ENCODE measurements at places on chromosomes 12 and 14.

- DNase-seq, result no peak
Observed at GRCh38 chr14:75941030-75941429, 40.8 kb downstream of the TGFB3 start.

DNA sequence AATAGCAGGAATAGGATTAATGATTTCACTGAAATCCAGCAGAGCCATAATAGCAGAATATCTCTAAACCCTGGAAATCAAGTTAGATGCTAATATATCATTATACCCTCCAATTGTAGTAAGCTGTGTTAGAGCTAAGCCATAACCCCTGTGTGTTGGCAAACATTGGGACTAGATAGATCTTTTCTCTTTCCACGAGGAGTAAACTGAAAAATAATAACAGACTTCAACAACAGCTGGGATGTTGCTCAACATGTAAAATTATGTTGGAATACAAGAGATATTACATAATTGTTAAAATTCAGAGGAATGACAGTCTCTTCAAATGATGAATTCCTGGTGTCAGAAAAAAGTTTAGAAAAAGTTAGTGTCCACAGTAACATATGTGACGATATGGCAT is 383.8 kb downstream of the SNAPC1 start:
- no peak for DNase-seq

GRCh38 chr14:103020271-103021170 is 36.8 kb downstream of the CDC42BPB start:
- DNase-seq, result no peak

DNA sequence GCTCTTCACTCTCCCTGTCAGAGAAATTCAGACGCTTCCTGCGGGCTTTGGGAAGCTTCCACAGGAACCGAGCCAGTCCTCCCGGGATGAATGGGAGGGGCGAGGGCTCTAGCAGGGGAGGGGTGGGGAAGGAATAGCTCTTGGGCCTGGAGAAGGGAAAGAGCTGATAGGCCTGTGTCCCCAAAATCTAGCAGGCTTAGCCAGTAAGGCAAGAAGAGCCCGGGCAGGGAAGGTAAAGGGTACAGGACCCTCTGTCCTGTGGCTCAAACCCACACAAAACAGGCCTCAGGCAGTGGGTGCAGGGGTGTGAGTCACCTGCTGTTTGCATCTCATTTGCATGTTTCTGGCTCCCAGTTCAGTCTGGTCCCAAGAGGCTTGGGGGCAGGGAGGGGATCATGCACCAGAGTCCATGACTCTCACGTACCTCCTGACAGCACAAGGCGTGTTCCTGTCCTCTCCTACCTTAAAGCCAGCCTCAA is 8.7 kb upstream of the SMUG1 start:
- no peak for DNase-seq

DNA sequence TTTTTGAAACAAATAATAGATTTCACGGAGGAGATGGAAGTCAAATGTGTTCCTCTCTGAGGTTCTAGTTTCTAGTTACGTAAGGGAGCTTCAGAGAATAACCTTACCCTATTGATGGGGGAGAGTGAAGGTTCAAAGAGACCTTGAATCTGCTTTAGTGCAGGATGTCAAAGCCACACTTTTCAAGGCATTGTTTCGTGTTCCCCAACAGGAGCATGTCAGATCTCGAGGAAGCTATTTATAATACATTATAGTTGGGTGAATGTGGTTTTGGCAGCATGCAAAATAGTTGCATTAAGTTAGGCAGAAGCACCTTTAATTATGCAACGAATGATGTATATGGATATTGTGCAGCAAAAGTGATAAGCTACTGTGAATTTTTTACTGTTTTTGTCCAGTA is 614.9 kb downstream of the SLC16A7 start:
- no peak for DNase-seq

DNA sequence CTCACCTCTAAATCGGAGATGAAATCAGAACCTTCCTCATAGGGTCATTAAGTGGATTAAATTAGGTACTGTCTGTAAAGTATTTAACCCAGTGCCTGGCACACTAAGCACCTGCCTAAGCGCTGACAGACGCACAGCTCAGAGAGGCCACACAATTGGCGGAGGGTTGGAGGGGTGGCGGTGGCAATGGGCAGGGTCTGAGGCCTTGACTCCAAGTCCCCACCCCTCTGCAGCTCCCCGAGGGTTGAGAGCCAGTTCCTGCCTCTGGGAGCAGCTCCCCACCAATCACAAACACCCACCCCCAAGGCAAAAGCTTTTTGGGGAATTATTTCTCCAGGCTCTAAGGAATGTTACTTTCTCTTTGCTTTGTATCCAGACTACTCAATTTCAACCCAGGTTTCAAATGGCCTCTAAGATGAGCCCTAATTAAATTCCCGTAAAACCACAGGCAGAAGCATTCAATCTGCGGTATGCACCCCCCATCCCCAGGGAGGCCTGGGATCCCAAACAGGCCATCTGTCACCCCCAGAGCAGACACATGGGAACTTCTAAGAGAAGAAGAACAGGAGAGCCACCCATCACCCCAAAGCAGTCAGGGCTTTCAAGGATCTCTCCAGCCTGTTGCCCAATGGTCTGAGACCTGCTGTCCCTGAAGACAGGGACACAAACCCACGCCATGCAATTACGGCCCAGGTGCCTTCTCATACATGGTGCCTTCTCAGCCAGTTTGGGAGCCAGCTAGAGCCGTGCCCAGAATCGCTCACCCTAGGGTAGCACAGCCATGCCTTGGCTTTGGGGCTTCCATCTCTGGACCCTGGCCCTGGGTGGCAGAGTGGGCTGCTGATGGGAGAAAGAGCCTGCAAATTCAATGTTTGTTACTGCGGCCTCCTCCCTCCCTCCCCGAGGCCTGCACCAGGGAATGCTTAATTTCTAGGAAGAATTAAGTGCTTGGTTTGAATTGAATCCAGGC is 66.1 kb downstream of the CHGA start:
- DNase-seq, result no peak

DNA sequence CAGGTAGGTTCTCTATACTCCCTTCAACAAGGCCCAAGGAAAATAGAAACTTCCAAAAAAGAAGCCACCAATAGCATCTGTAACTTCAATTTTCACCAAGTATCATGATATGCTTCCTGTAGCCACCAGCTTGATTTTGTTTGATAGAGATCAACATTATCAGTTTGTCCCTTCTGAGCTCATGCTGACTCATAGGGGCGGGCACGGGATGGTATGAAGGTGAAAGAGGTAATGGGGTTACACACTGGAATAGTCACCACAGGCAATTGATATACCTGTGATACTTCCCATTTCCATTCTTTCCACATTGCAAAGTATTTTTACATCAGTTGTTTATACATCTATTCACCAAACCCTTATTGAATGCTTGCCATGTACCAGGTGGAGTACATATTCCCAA is 134.1 kb downstream of the KCNA5 start:
- DNase-seq, result no peak

- DNase-seq, result no peak
Observed at GRCh38 chr12:119302451-119303080, 32.0 kb upstream of the CCDC60 start.

- DNase-seq, result no peak
Observed at GRCh38 chr12:87820524-87821202, 208.5 kb downstream of the C12orf50 start.

- no peak for DNase-seq
Observed at GRCh38 chr12:72267974-72268373, 4.2 kb upstream of the TRHDE start.

DNA sequence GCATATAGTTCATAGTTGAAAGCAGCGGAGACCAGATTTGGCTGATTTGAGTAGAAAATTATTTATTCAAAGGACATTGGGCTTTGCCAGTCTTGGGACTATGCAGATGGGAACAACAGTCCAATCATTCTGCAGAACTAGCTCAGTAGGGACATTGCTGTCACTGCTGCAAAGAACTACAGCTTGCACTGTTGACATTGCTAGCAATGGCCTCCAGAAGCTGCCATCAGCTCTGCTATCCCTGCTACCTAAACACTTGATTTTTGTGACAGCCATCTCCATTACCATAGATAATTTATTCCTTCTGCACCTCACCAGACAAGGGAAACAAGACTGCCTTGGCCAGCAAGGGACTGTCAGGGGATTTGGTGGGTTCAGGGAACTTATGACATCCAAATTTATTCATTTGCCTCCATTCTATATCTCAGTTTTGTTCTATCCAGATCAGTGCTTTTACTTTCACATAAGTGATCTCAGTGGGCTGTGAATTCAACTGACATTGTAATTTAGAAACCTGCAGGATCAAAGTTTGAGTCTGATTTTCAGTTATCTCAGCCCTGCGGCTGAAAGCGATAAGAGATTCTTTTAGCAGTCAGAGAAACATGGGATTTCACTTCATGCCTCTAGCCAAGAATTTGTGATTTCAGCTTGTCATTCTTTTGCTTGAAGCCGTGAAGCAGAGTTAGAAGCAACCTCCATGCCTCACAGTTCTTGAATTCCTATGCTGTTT is 136.7 kb upstream of the FBXO33 start:
- no peak for DNase-seq

DNA sequence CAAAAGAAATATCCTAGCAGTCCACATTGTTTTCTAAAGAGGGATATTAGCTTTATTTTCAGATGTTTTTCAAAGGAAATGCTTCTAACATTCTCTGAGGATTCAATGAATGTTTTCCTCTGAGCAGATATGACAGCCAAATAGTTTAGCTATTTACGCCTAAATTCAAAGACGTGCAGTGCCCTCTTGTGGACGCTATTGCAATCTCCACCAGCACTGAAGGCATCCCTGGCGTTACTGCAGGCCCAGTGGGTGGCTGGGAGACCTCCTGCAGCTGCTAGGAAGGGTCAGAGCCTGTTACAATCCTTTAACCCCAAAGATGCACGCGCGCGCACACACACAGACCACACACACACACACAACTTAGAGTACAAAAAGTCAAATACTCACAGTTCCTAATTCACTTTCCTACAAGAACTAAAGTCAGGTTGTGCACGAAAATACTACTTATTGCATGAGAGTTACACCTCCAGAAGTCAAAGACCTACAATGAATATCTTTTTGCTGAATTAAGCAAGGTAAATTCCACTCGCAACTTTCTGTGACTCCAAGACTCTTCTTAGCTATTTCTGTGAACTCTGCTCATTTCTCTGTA is 589.3 kb upstream of the TMEM132C start:
- DNase-seq, result peak; percentile 57

GRCh38 chr12:10184261-10184843 is 5.5 kb downstream of the TMEM52B start:
- no peak for DNase-seq

- no peak for DNase-seq
Observed at GRCh38 chr12:34602213-34602940, 580.1 kb downstream of the ALG10 start.

- no peak for DNase-seq
Observed at GRCh38 chr14:68160779-68161546, 341.4 kb downstream of the RAD51B start.

- no peak for DNase-seq
Observed at GRCh38 chr14:34966413-34966812, 16.4 kb upstream of the SRP54 start.

GRCh38 chr14:51018521-51018920 is 74.2 kb upstream of the PYGL start:
- DNase-seq, result no peak

All from activated T-cell treated with anti-CD3 and anti-CD28 coated beads, Interleukin-2, amount 50 U/mL, for 48 hours (primary cell).